ENCODE measurements at places on chromosomes 5 and 9. TPM values are rescaled to one million over a fixed set of nuclear protein-coding genes. Genes with fewer than 3 reads are reported as not detected.

Gene LCN9
- total RNA-seq, result not detected

Gene TLE4
- total RNA-seq, result 27.8 TPM

Gene SPEF2
- total RNA-seq, result 20.0 TPM

Gene IFNA2
- total RNA-seq, result not detected

Gene CDC20B
- not detected for total RNA-seq

Gene RECK
- 22.9 TPM for total RNA-seq

Gene OR1Q1
- not detected for total RNA-seq

Gene FRRS1L
- 4.7 TPM for total RNA-seq

Gene PLPPR1
- 0.92 TPM for total RNA-seq

Gene BARX1
- 15.2 TPM for total RNA-seq

Gene CDC14B
- 31.3 TPM for total RNA-seq

Gene S100Z
- total RNA-seq, result 2.1 TPM
